ENCODE measurements at places on chromosomes 4 and X.

DNA sequence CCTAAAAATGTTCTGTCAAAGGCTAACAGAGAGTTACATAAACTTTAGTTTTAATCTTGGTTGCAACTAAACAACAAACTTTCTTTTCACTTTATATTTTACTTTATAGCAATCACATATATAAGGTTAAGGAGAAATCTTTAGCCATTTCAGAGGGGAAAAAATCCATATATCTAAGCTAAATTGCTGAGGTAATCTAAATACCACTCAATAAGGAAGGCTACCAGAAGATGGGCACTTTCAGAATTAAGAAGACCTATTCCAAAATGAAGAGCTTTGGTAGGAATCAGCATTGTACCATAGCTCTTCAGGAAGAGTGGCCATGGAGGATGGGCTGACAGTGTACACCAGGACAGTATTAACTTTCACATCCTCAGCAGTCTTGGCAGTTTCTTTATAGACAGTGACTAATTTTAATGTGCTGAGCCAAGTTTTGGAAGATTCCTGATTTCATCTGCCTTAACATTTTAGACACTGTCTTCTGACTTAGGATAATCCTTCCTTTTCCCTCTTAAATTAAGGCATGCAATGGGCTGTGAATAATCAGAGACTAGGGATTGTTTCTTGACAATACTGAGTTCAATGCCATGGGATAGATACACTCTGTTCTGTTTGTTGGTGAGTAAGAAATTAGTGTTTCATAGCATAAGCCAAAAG, 7.1 kb downstream of the FAT4 start:
- DNase-seq, result no peak

DNA sequence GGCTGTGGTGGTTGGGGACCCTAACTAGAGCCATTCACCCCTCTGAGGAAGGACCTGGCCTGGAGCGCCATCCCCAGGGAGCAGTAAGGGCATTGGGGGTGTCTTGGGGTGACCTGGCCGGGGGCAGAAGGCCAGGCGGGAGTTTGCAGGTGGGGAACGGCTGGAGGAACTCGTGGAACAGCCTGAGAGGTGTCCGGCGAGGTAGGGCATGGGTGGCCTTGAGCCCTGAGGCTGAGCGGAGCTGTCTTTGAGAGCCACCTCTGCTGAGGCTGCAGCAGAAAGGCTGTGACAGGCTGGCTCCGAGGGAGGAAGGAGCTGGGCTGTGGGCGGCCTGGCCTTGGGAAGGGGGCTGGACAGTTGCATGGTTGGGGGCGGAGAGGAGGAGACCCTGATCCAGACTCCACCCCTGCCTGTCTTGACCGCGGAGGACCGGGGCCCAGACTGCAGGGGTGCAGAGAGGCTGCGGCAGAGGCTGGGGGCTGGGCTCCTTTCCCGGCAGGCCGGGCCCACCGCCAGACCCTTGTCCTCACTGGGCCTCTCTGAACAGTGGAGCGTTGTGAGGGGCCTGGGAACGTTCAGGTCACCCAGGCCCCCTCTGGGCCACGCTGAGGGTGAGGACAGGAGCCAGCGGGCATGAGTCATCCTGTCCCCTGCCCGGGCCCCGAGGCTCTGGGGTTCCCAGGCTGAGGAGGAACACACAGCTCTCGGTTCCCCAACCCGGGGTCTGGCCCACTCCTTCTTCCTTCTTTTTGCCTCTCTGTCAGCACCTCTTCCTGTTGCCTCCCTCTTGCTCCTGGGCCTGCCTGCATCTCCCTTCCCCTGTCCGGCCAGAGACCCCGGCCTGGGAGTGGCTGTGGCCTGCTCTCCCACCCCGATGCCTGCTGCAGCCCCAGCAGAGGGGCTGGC, 8.1 kb downstream of the SH3BP2 start:
- DNase-seq, result no peak

GRCh38 chrX:154376774-154377173, 2.3 kb upstream of the EMD start:
- DNase-seq, result no peak

DNA sequence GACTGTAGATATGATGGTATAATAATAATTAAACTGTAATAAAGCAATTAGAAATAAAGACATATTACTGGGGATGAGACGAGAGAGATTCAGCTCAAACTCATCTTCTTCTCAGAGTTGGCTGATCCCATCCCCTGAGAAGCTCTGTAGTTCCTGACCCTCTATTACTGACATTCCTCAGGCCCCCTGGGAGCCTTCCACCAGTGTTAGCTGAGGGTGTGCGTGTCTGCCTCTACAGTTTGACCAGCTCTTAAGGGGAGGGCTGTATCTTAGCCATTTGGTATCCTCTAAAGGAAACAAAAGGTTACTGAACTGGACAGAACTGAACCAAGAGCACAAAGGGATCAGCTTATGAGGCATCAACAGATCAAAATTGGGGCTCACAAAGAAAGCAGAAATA, 11.2 kb downstream of the FHDC1 start:
- DNase-seq, result no peak

GRCh38 chr4:136369073-136369472, 1163.2 kb downstream of the PCDH18 start:
- no peak for DNase-seq
